ENCODE measurements at places on chromosomes 11 and 22. TPM values are rescaled to one million over a fixed set of nuclear protein-coding genes. Genes with fewer than 3 reads are reported as not detected.

The SLC7A4 gene
- not detected for total RNA-seq

The SLC35F2 gene
- total RNA-seq = 23.5 TPM

The MGAT3 gene
- under 0.01 TPM for total RNA-seq

The OR52E8 gene
- total RNA-seq = not detected

The POLD3 gene
- 11.0 TPM for total RNA-seq

The LRRC75B gene
- 11.5 TPM for total RNA-seq

The BIRC2 gene
- 78.2 TPM for total RNA-seq

The INS gene
- not detected for total RNA-seq

The OR9G1 gene
- total RNA-seq = not detected

The TPH1 gene
- 0.24 TPM for total RNA-seq

The PDE3B gene
- total RNA-seq = not detected

The ZNF280B gene
- total RNA-seq = 0.83 TPM

The DDI1 gene
- not detected for total RNA-seq

The ELMOD1 gene
- total RNA-seq = 1.5 TPM

The SCGB1C1 gene
- total RNA-seq = not detected

The PNPLA5 gene
- total RNA-seq = not detected

The NXPE2 gene
- not detected for total RNA-seq

The THY1 gene
- total RNA-seq = 71.3 TPM

The C11orf21 gene
- not detected for total RNA-seq

The RAB36 gene
- total RNA-seq = 8.7 TPM

The NEFH gene
- total RNA-seq = 0.07 TPM

The EMID1 gene
- 0.67 TPM for total RNA-seq

The IGSF9B gene
- 0.33 TPM for total RNA-seq

The GLB1L2 gene
- 4.1 TPM for total RNA-seq

The PATE2 gene
- total RNA-seq = not detected

The MS4A3 gene
- total RNA-seq = not detected

The TRIM51 gene
- not detected for total RNA-seq

The KCNJ4 gene
- not detected for total RNA-seq

The GTF2H1 gene
- total RNA-seq = 67.5 TPM

The MFNG gene
- total RNA-seq = 3.5 TPM

The OTOG gene
- total RNA-seq = not detected

The SLC29A2 gene
- 5.9 TPM for total RNA-seq

The OR52I1 gene
- not detected for total RNA-seq

The TSPAN18 gene
- not detected for total RNA-seq

The OR2D3 gene
- total RNA-seq = not detected

The MB gene
- total RNA-seq = not detected

The OR4D5 gene
- not detected for total RNA-seq

The ATG16L2 gene
- 23.0 TPM for total RNA-seq

The C11orf16 gene
- not detected for total RNA-seq

The DENND6B gene
- total RNA-seq = 2.2 TPM

The HEPHL1 gene
- 6.2 TPM for total RNA-seq

The OR6A2 gene
- total RNA-seq = 0.68 TPM

The C22orf23 gene
- total RNA-seq = not detected

The RPL27A gene
- 947 TPM for total RNA-seq

The SPA17 gene
- total RNA-seq = 4.9 TPM
